ENCODE measurements at places on chromosomes 1 and 21. TPM values are rescaled to one million over a fixed set of nuclear protein-coding genes. Genes with fewer than 3 reads are reported as not detected.

The RGS13 gene
- not detected for total RNA-seq

The TENT5C gene
- total RNA-seq, result 0.53 TPM

The S1PR1 gene
- 3.7 TPM for total RNA-seq

The KCNQ4 gene
- total RNA-seq, result 0.05 TPM

The CLCA4 gene
- not detected for total RNA-seq

- no peak for DNase-seq
These were observed 32.4 kb upstream of the CEP350 start for GRCh38 chr1:179921981-179922872.

DNA sequence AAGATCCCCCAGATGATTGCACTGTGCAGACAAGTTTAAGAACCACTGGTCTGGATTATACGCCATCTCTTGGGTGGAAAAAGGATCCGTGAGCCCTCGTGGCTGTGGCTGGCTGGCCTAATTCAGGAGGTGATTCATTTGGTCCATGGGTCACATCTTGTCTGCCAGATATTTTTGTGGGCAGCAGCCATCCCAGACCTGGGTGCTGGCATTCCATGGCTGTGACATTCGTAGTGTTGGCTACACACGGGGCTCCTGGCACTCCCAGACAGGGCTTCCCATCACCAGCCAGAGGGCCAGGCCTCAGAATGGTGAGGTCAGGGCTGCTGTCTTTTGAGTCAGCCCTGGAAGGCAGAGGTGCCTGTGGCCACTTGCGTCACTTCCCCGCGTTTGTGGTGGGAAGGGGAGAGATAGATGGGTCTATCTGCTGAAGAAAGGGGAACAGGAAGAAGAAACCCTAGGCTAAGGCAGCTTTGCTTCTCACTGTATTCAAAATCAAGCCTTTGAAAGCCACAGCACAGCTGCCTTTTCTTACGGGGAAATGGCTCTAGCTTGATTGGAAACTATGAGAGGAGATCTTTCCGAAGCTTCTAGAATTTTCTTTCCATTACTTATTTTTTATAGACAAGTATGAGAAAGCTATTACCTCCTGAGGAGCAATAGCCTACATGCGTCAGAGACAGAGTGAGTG lies 32.4 kb downstream of the EIF2D start:
- DNase-seq, result no peak

GRCh38 chr1:4018466-4019146 lies 118.5 kb upstream of the C1orf174 start:
- no peak for DNase-seq

- no peak for DNase-seq
These were observed 67.5 kb upstream of the CD34 start for GRCh38 chr1:207978441-207978840.

DNA sequence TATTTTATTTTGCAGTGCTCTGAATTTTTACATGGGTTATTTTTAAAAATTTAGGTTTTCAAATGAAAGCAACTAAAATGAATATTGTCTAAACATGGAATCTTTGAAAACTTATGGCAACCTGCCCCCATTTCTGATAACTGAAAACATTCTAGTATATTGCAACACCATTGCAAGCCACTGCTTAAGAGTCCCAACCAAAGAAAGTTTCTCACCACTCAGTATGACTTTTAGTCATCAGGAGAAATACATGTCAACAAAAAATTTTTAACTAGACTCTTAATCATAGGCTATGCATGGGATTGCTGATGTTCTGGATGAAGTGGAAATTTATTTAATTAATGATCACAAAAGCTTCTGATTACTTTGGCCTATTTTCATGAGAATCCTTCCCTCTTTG lies 112.1 kb downstream of the TNFSF18 start:
- no peak for DNase-seq

GRCh38 chr1:94253456-94254017 lies 16.2 kb upstream of the ARHGAP29 start:
- no peak for DNase-seq

DNA sequence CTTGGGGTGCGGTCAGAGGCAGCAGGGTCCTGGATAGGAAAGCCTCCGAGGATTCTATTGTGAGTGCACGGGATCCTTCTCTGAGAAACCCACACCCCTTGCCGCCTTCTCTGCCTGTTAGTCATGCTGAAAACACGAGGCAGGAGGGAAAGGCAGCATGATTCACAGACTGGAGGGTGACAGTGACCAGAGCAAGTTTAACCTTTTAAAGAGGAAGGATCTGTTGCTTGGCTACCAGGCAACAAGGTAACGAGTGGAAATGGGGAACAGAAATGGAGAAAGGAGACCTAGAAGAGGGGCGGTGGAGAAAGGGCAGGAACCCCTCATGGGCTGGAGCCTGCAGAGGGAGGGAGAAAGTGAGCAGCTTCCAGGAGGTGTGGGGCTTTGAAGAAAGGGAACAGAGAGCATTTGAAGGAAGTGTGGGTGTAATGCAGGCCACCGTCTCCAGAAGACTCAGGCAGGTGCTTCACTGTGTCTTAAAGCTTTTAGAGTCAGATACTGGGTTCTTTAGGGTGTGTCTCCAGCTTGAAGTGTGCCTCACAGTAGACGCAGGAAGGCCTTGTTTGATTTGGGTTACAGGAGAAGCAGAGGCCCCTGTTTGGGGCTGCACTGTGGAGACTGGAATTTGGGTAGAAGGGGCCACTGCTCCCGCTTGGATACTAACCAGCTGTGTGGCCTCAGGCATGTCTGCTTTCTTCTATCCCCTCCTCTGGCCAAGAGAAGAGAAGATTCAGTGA lies 19.1 kb downstream of the OPTC start:
- peak; percentile 96 for DNase-seq

All from SJSA1 (cell line).